ENCODE measurements at places on chromosomes 1 and 21.

DNA sequence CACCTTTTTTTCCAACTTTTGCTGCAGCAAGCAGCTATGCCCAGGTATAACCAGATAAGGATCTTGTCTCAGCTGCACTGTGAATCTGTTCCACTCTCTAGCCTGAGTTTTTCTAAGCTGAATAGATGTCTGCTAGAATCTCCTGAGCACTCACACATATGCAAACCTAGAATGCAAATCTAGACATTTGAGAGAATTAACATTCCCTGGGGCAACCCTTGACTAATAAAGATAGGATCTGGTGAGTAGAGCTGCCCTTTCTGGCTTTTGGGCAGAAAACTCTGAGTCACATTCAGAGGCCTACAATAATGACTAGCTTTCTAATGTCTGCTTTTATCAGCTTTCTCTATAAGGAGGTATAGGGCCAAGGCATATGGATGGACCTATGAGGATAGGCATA is 61.4 kb upstream of the BARHL2 start:
- no peak for DNase-seq

DNA sequence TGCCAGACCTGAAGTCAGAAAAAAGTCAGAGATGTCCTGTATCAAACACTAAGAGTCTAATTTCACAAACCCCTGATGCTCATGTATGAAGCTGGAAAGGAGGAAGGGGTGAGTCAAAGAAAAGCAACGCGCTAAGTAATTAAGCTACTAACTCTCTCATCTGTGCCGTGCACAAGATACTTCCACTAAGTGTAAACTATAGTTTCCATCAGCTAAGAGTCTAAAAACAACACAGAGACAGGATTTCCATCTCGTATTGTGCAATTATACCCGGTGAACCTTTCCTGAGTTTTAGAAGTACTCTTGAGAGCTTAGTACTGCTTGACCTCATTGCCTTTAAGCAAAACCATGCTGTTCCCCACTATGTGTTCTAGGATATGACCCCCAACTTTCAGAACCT is 19.0 kb downstream of the DNALI1 start:
- DNase-seq, result no peak

GRCh38 chr1:209929751-209930150 is 8.3 kb upstream of the SYT14 start:
- DNase-seq, result peak; percentile 37

GRCh38 chr1:109818988-109819764 is 55.5 kb upstream of the EPS8L3 start:
- no peak for DNase-seq

Measured in fibroblast of skin of scalp (primary cell).